H54 (cell line): ENCODE measurements at places on chromosomes 12 and 14.

- no peak for DNase-seq
These were observed 79.9 kb downstream of the ARF6 start for GRCh38 chr14:49972823-49973222.

- DNase-seq = no peak
These were observed 85.9 kb downstream of the PAX9 start for GRCh38 chr14:36747411-36748184.

DNA sequence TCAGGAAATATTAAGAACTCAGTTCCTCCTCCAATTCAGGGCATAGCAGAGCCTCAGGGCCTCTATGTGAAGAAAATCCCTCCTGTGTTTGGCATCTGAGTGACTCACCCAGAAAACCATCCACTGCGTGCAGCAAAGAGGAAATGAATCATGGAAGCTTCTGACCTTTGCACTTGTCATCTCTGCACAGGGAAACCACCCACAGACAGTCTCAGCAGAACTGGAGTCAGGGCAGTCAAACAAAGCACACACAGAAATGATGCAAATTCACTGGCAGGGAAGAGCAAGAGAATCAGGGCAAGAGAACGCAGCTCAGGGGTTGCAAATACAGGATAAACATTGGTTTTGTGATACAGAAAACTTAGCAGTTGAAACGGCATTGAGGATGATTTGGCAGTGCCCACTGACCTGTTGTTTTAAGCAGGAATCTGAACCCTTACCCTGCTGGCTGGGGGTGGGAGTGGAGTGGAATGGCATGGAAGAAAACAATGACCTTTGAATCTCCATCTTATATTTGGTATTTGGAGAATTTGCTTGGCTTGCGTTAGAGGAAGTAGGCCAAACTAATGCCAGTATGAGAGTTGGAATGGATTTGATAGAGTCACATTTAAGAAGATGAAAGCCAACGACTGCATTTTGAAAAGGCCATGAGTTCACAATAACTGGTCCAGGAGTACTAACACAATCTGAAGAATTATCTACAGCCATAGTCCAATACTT is 53.5 kb downstream of the PHLDA1 start:
- DNase-seq = peak; percentile 62

- no peak for DNase-seq
These were observed 148.1 kb downstream of the SYT1 start for GRCh38 chr12:79012636-79013035.

DNA sequence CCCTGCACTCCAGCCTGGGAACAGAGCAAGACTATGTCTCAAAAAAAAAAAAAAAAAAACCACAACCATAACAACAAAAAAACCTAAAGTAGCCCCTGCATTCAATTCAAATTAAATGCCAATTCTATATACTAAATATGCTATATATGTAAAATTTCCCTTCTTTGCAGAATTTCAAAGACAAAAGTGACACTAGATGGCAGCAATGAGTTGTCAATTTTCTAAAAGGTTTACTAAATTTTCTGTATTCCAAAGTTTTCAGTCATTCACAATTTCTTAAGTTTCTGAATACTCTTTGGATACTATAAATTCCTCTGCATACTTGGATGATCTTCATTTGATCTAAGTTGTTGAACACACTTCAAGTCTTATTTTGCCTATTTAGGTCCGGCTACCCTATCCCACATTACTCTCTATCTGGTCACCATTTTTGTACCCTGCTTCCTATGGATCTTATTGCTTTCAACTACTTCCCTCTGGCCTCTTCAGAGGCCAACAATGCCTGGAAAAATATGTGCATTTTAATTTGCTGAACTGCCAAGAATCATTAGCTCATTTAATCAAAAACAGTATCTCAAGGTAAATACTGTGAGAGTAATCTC is 27.9 kb downstream of the HNRNPC start:
- DNase-seq = no peak

DNA sequence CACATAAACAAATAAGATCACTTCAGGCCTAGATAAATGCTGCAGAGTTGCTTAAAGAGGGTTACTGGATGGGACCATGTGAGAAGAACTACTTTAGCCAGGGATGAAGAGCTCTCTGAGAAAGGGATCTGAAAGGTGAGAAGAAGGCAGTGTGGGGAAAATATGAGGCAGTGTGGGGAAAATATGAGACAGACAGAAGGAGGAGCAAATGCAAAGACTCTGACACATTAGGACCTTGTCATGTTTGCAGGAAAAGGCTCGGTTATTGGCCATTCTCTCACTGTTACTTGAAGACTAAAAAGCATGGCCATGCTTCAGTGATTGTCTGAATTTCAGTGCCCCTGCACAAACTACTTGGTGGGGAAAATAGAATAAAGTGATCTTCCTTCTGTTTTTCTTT is 22.7 kb upstream of the TRIM9 start:
- DNase-seq = no peak

GRCh38 chr14:73173092-73173735 is 36.9 kb downstream of the PSEN1 start:
- DNase-seq = no peak

DNA sequence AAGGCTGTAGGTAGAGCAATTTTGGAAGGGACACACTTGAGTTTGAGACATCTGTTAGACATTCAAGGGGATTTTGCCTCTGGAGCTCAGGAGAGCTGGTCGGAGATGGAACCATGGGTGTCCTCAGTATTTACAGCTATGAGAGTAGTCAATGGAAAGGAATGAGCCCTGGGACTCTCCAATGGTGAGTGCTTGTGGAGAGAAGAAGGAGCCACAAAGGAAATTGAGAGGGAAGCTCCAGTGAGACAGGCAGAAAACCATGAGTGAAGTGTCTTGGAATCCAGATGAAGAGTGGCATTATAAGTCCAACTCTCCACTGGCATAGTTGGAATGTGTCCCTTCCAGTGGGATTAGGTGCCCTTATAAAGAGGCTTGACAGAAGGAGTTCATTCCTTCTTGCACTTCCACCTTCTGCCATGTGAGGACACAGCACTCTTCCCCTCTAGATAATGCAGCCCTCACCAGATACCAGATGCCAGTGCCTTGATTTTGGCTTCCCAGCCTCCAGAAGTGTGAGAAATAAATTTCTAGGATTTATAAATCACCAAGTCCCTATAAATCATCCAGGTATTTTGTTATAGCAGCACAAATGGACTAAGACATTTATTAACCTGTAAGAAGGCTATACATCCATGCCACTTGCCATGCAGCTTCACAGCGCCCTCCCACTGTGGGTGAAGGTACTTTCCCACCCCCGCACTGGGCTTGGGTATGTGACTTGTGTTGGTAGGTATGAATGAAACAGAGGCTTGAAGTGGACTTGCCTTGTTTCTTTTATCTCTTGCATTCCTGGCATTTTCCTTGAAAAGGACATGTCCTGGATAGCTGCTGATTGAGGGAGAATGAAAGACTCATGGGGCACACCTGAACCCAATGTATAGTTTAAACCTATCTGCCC is 27.3 kb downstream of the LLPH start:
- DNase-seq = no peak

DNA sequence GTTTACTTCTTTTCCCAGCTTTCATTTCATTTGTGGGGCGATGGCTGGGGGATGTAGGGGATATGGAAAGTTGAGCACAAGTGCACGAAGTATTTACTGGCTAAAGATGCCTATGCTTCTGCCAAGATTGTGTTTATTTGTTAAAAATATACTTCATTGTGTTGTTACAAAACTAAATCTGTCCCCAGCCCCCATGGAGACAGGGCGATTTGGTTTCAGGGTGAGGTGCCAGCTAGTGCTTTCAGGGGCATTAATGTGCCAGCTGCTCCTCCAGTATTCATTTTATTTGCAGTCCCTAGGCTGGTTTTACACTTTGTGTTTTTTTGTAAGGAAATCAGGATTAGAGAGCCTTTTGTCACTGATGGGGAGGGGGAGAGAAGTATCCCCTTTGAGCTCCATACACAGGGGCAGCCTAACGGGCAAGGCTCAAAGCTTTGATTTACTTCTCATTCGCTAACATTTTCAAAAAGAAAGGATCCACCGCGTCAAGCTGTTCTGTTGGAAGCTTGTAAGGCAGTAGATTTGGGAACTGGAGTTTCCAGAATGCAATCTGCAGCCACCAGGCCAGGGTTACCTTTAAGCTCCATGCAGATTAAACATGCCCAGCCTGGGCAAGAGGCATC is 198.7 kb upstream of the PLEKHG7 start:
- DNase-seq = no peak

DNA sequence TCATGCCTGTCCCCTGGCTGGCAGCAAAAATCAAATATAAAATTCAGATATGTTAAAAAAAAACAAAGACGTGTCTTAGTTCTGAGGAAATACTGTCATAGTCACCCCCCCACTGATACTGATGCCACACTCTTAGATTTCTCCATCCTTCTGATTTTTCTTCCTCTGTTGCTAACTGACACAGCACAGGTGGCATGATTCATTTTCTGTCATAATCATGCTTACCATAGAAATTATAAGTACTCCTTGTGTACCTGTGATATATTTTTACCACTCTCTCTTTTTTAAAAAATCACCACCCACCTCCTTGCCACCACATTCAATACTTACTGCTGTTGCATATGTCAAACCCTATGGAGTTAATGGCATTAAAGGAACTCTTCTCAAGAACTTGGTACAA is 209.2 kb downstream of the PPM1H start:
- DNase-seq = no peak

GRCh38 chr14:28813810-28814209 is 47.2 kb downstream of the FOXG1 start:
- DNase-seq = no peak

DNA sequence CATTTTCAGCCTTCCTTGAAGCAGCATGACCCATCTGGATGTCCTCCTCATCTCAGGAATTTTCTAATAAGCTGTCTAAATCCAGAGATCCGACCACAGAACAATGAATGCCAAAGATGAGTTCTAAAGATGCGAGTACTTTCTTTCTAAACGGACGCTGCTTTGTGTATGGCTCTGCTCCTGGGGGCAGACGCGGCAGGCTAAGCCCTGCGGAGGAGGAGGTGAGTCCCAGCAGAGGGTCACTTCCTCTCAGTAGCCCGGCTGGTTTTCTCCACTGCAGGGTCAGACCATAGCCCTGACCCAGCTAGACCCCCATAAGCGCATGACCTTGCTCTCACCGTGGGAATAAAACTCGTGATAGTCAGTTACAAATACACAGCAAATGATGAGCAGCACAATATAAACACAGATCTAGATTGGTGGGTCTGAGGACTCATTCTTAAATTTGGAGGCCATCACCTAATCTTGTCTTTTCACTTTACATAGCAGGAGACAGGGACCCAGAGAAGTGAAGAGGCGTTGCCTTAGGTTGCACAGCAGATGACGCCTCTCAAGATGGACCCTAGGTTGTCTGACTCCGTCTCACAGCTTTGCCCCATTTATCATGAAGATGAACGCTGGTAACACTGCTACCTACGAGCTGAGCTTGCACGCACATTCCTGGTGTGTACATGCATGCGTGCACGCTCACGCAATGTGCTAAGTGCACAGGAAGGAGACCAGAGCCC is 16.6 kb downstream of the SSH1 start:
- no peak for DNase-seq

- no peak for DNase-seq
These were observed 99.2 kb downstream of the PPM1A start for GRCh38 chr14:60348211-60348610.

DNA sequence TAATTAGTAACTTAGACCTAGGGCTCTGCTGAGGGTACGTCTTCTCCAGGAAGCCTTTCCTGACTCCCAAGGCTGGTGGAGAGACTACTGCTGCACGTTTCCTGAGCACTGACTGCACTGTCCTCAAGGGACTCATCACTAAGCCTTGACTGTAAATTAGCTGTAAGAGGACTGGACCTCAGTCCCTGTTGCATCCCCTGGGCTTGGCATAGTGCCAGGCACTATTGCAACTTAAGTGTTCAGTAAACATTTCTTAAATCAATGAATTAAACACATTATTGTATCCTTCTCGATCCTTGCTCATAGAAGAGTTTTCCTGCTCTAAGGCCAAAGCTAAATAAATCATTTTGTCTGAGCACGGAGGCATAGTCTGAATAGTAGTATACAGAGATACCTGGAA is 31.9 kb upstream of the IFNG-AS1 start:
- DNase-seq = no peak

DNA sequence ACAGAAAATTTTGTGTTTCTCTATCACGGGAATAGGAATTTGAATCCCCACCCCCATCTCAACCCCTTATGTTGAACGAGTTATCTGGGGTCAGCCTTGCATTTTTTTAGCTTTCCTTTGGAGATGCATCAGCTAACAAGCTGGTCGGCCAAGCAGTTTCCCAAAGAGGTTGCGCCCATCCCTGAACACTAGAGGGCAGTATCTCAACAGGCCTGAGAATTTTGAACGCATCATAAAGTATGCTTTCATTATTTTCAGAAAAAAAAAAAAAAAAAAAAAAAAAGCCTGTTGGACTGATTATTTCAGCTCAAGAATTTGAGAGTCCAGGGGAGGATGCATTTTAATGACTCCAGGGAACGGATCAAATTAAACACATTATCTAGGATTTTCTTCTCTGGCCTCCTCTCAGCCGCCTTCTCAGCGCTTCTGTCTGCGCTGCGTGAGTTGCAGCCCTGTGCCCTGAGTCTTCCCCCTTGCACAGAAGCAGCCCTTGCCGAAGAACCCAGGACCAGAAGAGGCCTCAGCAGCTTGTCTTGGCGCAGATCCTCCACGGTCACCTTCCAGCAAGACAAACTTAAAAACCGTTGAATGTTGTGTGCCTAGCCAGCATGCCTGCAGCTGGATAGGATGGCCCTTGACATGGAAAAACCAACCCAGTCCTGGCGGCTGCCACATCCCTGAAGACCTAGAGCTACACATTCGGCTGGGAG is 76.6 kb upstream of the GZMB start:
- DNase-seq = no peak

DNA sequence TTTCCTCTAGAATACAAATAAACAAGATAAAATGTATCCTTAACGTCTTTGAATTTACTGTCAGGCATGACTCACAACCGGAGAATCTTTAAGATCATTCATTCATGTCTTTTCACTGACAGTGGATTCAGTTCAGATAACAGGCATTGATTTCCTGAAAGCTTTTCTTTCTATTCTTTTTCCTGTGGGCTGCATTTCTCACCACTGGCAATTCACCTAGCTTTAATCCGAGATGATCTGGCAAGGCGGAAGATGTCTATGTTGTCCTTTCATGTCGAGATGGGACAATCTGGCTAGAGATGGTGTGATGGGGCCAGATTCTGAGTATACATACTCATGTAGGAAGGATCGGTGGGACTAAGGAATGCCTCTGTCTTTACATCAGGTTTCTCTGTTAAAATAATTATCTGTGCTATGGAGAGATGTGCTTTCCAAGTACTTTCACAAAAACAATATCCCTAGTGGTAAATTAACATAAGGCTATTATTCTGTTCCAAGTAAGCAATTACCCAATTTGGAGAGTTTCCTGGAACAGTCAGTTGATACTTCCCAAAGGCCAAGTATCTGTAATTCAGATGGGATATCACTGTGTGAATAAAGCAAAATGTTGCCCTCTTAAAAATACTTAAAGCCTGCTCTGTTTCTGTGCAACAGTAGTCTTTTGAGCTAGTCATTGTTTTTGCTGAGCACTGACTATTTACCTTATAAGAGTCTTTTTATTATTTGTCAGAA is 17.8 kb downstream of the ACSS3 start:
- no peak for DNase-seq
